Small intestine (tissue), 16 donors: ENCODE measurements at places on chromosomes 12 and 14. TPM values are rescaled to one million over a fixed set of nuclear protein-coding genes. Genes with fewer than 3 reads are reported as not detected.

- H3K4me3 ChIP-seq: no peak overlapping the region
- no peak for DNase-seq
- H3K27me3 ChIP-seq: peaks cover 6% of the 10 kb centered on the region
- no peak overlapping the region for H3K27ac ChIP-seq
Observed at GRCh38 chr14:36935976-36936678, 236.3 kb downstream of the SLC25A21 start.

GRCh38 chr12:13154027-13154538 is 42.4 kb upstream of the EMP1 start:
- no peak overlapping the region for H3K4me3 ChIP-seq
- no peak for DNase-seq
- no peaks in the 10 kb centered on the region for H3K4me1 ChIP-seq
- no peaks in the 10 kb centered on the region for H3K36me3 ChIP-seq

- H3K36me3 ChIP-seq: no peaks in the 10 kb centered on the region
- no peaks in the 10 kb centered on the region for H3K27me3 ChIP-seq
- DNase-seq: no peak
- H3K27ac ChIP-seq: no peak overlapping the region
- no peak overlapping the region for H3K4me3 ChIP-seq
Observed at GRCh38 chr12:65821336-65821735, 2.9 kb upstream of the HMGA2 start.

GRCh38 chr14:101957406-101958234 is 6.8 kb upstream of the DYNC1H1 start:
- H3K27me3 ChIP-seq: no peaks in the 10 kb centered on the region
- H3K4me3 ChIP-seq: no peak overlapping the region
- no peak for DNase-seq
- H3K36me3 ChIP-seq: no peaks in the 10 kb centered on the region
- H3K4me1 ChIP-seq: no peaks in the 10 kb centered on the region

GRCh38 chr12:18955594-18955993 is 173.9 kb upstream of the PLEKHA5 start:
- H3K4me3 ChIP-seq: no peak overlapping the region
- no peaks in the 10 kb centered on the region for H3K36me3 ChIP-seq
- DNase-seq: no peak
- H3K4me1 ChIP-seq: no peaks in the 10 kb centered on the region

DNA sequence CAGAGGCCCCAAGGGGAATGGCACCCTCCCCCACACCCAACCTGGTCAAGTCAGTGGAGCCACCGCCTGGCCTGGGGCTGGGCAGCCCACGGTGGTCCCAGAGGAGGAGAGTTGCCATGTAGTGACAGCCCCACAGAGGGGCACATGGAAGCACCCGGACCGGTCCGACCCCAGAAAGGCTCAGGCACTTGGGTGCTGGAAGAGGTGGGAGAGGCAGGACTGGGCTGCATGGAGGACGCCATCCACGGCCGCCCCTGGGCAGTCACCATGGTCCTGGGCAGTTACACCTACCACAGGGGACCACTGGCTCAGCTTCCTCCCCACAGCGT is 37.9 kb upstream of the TMEM179 start:
- peaks cover 4% of the 10 kb centered on the region for H3K27me3 ChIP-seq
- DNase-seq: no peak
- no peaks in the 10 kb centered on the region for H3K36me3 ChIP-seq
- H3K4me3 ChIP-seq: no peak overlapping the region
- no peak overlapping the region for H3K27ac ChIP-seq

DNA sequence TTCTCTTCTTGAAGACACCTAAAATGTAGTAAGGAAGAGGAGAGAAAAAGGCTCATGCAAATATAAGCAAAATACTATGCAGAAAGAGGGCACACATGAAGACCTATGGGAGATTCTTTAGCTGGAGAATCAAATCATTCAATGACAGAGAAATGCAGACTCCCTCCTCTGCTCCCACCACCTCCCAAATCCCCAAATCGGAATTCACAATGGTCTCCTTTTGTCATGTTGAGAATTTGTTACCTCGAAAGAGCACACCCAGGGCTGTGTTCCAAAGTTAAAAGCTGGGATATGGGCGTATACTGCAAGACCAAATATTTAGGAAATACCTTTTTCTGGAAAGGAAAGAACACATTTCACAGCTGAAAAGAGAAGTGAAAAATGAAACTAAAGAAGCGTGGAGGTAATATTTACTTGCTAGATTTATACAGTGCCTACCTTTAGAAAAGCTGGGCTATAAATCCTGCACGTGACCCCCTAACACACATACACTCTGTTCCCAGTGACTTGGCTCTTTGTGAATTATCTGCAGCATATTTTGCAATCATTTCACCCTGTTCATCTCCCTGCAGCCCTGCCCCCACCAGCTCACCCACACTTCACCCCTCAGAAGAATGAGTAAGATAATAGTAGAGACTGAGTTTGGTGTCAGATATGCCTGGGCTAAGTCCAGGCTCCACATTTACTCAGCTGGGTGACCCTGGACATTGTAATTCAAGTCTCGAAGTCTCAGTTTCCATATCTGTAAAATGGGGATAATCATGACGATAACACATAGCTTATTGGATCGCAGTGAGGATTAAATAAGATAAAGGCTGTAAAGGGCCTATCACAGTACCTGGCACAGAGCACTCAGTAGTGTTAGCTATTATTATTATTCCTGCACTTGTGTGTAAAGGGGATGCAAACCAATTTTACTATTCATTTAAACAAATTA is 2.9 kb upstream of the CACNA1C start:
- H3K4me1 ChIP-seq: no peaks in the 10 kb centered on the region
- no peak overlapping the region for H3K27ac ChIP-seq
- no peak overlapping the region for H3K4me3 ChIP-seq
- no peaks in the 10 kb centered on the region for H3K36me3 ChIP-seq

DNA sequence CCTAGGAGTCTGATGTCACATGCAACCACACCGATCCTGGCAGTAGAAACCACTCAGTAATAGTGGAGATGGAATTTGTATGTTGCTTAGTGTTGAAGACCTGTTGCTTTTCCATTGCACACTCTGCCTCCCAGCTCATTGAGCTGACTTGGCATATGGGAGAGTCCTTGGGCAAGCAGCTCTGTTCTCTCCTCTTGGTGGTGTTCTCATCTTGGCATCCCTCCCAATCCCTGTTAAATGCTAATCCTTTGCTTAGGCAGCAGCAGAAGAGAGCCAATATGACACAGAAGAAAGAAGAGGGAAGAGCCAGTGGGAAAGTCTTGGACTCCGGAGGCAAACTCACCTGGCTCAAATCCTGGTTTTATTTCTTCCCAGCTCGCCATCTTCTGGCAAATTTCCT is 178.0 kb upstream of the CAND1 start:
- H3K4me3 ChIP-seq: no peak overlapping the region
- DNase-seq: no peak
- no peaks in the 10 kb centered on the region for H3K27me3 ChIP-seq
- H3K36me3 ChIP-seq: no peaks in the 10 kb centered on the region
- no peaks in the 10 kb centered on the region for H3K4me1 ChIP-seq

DNA sequence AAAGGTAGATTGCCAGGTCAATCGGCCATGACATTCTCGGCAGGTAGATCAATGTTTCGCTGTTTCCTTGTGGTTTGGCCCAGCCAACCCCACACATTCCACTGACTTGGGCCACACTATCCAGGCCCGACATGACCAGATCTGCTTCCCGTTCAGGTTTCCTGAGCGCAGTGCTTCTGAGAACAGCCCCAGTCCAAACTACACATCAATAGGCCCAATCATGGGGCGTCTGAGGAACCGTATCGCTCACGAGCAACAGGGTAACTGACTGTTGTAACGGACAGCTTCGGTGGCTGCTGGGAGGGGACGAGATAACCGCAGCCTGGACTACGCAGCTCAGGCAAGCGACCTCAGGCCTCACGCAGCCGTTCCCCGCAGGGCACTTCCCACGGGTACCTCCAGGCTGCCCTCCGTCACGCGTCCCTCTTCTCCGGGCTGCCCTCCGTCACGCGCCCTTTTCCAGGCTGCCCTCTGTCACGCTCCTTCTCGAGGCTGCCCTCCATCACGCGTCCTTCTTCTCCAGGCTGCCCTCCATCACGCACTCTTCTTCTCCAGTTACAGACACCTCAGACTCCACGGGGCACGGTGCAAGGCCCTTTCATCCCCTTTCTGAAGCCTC is 14.7 kb downstream of the ZNF605 start:
- no peak for DNase-seq
- no peaks in the 10 kb centered on the region for H3K27me3 ChIP-seq
- H3K4me1 ChIP-seq: no peaks in the 10 kb centered on the region
- no peak overlapping the region for H3K4me3 ChIP-seq

DNA sequence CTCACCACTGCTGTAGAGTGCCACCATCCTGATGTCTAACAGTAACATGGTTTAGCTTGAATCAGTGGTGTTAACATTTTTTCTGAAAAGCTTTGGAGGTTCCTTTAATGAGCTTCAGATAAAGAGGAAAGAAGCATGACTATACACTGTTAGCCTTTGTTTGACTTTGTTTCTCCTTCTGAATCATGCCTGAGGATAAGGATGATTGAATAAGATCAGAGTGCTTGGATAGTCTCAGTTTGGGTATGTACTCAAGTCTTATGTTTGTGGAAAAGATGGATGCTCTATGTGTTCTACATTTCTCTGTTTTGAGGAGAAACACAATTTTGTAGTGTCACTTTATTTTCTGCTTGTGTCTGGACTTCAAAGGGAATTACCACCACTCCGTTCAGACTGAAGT is 42.0 kb downstream of the GPATCH2L start:
- H3K27ac ChIP-seq: no peak overlapping the region
- no peak overlapping the region for H3K4me3 ChIP-seq
- H3K36me3 ChIP-seq: peaks cover 23% of the 10 kb centered on the region

- no peaks in the 10 kb centered on the region for H3K36me3 ChIP-seq
- no peaks in the 10 kb centered on the region for H3K4me1 ChIP-seq
- no peak overlapping the region for H3K4me3 ChIP-seq
- H3K27me3 ChIP-seq: peaks cover 5% of the 10 kb centered on the region
- no peak for DNase-seq
- no peak overlapping the region for H3K27ac ChIP-seq
Observed at GRCh38 chr14:94797887-94798286, 28.0 kb upstream of the GSC start.

GRCh38 chr14:52553671-52554575 is 1.3 kb downstream of the GPR137C start:
- no peaks in the 10 kb centered on the region for H3K27me3 ChIP-seq
- DNase-seq: peak; percentile 95
- no peaks in the 10 kb centered on the region for H3K36me3 ChIP-seq
- H3K4me3 ChIP-seq: peak overlapping the region; percentile 80

GRCh38 chr12:97601934-97602720 is 139.5 kb downstream of the RMST start:
- H3K36me3 ChIP-seq: no peaks in the 10 kb centered on the region
- DNase-seq: peak; percentile 6
- no peak overlapping the region for H3K27ac ChIP-seq
- H3K27me3 ChIP-seq: no peaks in the 10 kb centered on the region
- no peak overlapping the region for H3K4me3 ChIP-seq
- no peaks in the 10 kb centered on the region for H3K4me1 ChIP-seq

DNA sequence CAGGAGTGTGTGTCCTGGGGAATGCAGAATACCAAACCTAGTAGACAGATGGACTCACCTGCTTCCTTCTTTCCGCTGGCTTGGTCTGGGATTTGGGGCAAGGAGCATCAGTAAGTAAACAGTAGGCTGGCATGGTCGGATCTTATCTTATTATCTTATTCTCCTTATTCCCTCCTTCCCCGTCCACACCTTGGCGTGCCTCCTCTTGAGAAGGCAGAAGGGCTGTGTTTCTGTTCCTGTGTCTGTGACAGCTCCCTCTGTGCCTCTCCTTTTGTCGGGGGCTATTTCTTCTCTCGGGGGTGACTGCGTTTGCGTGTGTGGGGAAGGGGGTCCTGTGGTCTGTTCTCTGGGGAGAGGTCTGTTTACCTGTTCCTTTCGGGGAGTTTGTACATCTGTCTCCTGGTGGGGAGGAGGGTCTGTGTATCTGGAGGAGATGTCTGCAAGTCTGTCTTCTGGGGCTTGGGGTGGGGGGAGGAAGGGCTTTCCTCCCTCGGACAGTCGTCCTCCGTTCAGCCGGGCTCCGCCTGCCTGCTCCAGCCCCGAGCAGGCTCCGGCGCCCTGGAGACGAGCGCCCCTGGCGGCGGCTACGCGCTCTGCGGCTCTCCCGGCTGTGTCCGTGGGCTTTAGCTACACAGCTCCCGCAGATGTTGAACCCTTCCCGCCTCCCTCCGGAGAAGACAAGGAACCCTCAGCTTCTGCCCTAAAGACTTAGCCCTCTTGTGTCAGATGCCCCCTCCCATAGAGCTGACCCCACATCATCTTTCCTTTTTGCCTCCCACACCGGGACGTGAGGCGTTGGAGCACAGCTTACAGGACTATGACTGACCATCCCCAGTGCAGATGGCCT is 4.4 kb downstream of the KRT86 start:
- H3K27me3 ChIP-seq: peaks cover 8% of the 10 kb centered on the region
- peaks cover 4% of the 10 kb centered on the region for H3K4me1 ChIP-seq
- no peak overlapping the region for H3K27ac ChIP-seq
- H3K36me3 ChIP-seq: no peaks in the 10 kb centered on the region
- peak; percentile 58 for DNase-seq

DNA sequence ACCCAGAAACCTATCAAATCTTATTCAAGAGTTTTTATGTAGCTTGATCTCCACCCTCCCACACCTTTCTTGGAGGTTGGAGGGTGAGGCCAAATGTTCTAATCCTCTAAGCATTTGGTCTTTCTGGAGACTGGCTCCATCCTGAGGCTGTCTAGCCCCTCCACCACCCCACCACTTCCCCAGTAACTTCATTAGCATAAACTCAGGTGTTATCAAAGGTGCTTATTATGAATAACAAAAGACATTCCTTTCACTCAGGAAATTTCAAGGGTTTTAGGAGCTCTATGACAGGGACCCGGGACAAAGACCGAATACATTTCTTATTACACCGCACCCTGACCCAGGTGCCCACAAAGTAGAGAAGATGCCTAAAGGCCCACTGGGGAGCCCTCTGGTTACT is 2.8 kb upstream of the TMEM229B start:
- H3K27ac ChIP-seq: no peak overlapping the region
- no peaks in the 10 kb centered on the region for H3K4me1 ChIP-seq
- no peaks in the 10 kb centered on the region for H3K27me3 ChIP-seq
- no peaks in the 10 kb centered on the region for H3K36me3 ChIP-seq
- DNase-seq: no peak
- H3K4me3 ChIP-seq: no peak overlapping the region

The PTPRQ gene
- polyA plus RNA-seq: not detected

The PLEKHG3 gene
- polyA plus RNA-seq: 12.7 TPM

The GALNT9 gene
- polyA plus RNA-seq: not detected

The EGLN3 gene
- polyA plus RNA-seq: 33.3 TPM

The FAM186B gene
- polyA plus RNA-seq: not detected
